Fibroblast of villous mesenchyme (primary cell): ENCODE measurements at places on chromosomes 4 and X.
A peak's percentile ranks its signal among the peaks of the same experiment; 100 is the strongest.

GRCh38 chr4:99362768-99363167 is 10.2 kb upstream of the ADH1C start:
- peak; percentile 24 for DNase-seq

DNA sequence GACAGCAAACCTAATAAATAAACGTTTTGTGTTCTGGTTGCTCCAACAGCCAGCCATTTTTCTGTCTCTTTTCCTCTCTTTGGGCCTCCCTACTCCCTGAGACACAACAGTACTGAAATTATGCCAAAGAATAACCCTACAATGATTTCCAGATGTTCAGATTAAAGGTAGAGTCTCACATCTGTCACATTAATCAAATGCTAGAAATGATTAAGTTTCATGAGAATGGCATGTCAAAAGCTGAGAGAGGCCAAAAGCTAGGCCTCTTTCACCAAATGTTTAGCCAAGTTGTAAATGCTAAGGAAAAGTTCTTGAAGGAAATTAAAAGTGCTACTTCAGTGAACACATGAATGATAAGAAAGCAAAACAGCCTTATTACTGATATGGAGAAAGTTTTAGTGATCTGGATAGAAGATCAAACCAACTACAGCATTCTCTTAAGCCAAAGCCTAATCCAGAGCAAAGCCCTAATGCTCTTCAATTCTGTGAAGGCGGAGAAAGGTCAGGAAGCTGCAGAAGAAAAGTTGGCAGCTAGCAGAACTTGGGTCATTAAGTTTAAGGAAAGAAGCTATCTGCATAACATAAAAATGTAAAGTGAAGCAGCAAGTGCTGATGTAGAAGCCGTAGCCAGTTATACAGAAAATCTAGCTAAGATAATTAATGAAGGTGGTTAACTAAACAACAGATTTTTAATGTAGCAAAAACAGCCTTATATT is 182.1 kb upstream of the NUDT6 start:
- peak; percentile 53 for DNase-seq

GRCh38 chr4:137541181-137541580 is 8.9 kb upstream of the PCDH18 start:
- no peak for DNase-seq

DNA sequence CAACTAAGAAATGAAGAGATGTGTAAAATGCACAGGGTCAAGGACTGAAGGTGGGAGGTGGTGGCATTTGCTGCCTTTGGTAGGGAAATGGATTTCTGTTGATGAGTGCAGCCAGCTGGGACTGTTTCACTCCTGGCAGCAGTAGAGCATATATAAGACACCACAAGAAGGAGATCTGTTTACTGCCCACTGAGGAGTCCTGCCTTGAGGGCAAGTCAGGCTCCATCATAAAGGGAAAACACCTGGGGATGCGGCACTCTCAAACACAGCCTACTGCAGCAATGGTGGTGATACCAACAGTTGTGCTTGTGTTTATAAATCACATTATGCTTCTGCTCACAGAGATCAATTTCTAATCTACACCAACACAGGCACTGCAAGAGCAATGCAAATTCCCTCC is 222.1 kb downstream of the TACR3 start:
- no peak for DNase-seq

DNA sequence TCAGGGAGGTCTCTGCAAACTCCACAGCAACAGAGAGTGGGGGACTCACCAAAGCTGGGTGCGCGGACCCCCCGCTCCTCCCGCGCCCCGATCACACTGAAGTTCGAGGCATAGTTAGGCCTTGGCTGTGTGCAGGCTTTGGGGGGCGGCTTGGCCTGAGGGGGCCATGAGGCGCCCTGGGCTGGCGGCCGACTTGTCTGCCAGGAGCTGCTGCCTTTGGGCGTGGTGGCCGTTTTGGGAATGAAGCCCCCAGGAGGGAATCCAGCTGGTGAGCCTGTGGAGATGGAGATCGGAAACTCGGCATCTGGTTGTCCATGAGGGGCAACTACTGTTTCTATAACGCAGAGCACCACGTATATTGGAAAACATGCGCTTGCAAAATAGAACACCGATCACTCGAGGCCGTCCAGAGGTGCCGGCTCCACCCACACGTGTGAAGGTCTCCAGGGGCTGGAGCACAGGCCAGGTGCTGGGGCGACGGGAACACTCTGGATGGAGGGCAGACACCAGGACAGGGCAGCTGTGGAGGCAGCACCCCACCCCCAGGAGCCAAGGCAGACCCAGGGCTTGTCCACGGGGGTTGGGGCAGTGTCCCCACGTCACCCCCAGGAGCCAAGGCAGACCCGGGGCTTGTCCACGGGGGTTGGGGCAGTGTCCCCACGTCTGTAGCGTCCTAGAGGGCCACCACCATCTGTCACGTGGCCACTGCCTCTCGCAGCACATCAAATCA is 25.9 kb upstream of the CPLX1 start:
- no peak for DNase-seq

DNA sequence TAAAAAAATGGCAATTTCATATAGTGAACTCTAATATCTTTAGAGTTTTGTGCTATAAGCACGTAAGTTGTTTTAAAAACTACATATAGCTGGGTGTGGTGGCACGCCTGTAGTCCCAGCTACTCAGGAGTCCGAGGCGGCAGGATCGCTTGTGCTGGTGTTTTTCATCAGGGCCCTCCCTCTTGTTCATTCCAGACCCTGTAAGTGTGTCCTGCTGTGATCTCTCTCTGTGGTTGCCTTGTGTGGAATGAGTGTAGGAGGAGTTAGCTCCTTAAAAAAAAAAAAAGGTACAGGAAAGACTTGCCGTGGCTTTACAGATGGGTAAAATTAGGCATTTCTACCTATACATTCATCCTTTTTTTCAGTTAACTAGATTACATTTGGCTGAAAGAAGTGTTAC is 35.4 kb downstream of the RBBP7 start:
- no peak for DNase-seq
